ENCODE measurements at places on chromosomes 5 and 9.

DNA sequence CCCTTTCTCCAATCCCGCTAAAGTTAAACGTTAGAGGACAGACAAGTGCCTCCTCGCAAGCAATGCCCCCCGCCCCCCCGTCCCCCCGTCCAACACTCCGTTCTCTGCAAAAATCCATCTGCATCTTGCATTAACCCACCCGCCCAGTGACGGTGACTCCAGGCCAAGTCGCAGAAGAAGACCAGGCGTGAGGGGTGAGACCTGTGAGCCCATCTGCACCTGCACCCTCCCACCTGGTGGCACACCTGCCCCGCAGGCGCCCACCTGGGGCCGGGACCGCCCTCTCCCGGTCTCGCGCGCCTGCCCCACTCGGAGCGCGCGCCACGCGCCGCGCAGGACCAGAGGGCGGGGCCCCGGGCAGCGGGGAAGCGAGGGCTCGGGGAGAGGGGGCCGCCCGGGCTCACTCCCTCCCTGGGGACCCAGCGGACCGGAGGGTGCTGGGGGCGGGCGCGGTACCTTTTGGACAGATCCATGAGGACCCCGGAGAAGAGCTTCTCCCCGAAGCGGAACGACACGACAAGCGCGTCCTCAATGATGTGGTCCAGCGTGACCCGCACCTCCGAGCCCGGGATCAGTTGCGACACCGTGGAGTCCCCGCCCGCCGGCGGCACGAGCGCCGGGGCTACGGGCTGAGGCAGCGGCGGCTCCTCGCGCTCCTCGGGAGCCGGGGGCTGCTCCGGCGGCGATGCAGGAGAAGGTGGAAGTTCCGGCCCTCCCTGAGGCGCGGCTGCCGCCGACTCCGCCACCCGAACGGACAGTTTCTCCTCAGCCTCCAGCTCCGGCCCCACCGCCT is 705 bp downstream of the PWWP2A start:
- DNase-seq: no peak

DNA sequence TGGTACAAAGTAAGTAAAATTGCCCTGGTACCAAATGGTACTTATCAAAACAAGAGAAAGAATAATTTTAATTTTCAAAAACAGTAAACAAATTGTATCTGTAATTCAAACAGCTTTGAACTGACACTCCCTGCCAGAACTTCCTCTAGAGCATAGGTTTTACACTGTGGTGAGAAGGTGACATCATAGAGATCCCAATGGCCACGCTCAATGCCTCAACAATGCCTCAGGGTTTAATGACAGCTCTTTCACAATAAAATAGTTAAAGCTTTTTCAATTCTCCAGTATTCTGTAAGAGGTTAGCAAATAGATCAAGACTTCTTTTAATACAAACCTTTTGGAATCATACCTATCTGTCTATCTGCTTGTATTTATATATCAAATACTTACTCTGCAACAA is 437.1 kb downstream of the PRR16 start:
- no peak for DNase-seq

GRCh38 chr9:106796771-106797170 is 66.2 kb upstream of the ZNF462 start:
- DNase-seq: no peak

- no peak for DNase-seq
Measured at GRCh38 chr5:155969537-155969936, 357.4 kb upstream of the SGCD start.

- DNase-seq: no peak
Measured at GRCh38 chr5:9766581-9766980, 136.4 kb upstream of the TAS2R1 start.

GRCh38 chr5:561408-561807 is 37.2 kb upstream of the SLC9A3 start:
- no peak for DNase-seq

DNA sequence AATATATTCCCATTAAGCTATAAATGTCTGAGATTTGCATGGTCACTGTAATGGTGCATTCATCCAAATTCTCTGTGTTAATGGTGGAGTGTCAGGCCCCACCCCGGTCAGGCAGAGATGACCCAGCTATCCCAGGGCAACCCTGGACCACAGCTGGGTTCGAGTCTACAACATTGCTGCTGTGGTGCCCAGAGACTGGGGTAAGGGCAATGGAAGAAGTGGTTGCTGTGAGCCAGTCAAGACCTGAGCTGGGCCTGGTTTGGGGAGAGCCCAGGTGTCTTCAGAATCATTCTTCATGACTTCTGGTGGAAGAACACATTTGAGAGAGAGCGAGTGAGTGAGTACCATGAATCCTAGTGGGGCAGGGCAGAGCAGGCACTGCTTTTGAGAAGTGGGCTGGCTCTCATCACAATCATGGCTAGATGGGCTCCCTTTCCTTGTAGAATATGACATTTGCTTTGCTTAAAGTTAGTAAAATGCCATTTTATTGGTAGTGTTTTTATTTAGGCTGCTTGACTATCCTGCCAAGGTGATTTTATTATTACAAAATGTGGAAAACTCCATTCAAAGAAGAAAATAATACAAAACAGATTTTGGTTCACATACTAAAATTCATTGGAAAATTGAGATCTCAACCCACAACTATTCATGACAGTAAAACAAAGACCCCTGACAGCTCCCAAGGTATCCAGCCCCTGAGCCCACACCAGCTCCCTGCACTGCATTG is 125.8 kb upstream of the SLC25A48 start:
- no peak for DNase-seq

- DNase-seq: peak; percentile 72
Measured at GRCh38 chr9:84170521-84171141, 169.9 kb downstream of the SLC28A3 start.

GRCh38 chr5:53167836-53168235 is 58.3 kb upstream of the MOCS2 start:
- DNase-seq: no peak

- no peak for DNase-seq
Measured at GRCh38 chr9:77402286-77402685, 225.0 kb downstream of the VPS13A start.

DNA sequence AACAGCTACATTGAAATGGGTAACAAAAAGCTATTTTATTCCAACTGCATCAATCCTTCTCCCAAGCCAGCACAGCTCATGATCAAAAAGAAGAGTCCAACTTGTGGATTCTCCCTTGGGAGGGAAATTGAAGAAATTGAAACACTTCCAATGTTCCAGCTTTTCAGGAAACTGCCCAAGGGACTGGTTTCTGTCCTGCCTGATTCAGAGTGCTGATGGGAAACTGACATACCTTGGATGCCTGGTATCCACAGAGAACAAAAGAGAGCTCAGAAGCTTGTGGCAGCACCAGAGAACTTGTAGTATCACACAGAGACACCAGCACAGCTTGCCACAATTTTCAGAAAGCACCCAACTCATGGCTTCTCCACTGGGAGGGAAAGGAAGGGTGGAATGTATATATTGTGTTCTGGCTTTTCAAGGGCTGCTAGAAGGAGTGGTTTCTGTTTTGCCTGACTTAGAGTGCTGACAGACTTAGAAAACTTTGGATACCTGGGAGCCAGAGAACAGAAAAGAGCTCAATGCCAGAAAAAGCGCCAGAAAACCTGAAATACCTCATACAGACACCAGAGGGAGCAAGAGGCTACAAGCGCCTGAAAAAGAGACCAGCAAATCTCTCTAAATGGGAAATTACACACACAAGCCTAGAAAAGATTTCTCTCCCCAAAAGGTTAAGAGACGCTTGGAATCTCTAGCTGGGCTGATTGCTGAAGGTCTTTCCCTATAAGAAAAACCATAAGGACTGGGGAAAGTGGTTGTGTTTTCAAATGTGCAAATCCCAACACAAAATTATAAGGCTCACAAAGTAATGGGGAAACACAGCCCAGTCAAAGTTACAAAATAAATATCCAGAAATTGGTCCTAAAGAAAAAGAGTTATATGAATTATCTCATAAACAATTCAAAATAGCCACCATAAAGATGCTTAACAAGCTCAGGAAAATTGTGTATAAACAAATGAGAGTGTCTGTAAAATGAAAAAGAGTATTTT is 178.8 kb downstream of the SPOCK1 start:
- DNase-seq: peak; percentile 46

- no peak for DNase-seq
Measured at GRCh38 chr9:114806526-114806900, 674 bp upstream of the TNFSF15 start.

DNA sequence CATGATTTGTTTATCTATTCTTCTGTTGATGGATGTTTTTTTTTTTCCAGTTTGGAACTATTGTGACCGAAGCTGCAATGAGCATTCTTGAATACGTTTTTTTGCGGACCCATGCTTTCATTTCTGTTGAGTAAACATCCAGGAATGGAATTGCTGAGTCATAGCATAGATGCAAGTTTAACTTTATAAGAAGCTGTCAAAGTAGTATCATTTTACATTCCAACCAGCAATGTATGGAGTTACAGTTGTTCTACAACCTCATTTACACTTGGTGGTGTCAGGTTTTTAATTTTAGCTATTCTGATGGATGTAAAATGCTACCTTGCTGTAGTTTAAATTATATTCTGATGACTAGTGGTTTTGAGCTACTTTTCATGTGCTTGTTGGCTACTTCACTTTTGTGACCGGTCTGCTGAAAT is 49.0 kb downstream of the NPR3 start:
- no peak for DNase-seq

- DNase-seq: no peak
Measured at GRCh38 chr5:110716247-110717245, 9.9 kb downstream of the TMEM232 start.

DNA sequence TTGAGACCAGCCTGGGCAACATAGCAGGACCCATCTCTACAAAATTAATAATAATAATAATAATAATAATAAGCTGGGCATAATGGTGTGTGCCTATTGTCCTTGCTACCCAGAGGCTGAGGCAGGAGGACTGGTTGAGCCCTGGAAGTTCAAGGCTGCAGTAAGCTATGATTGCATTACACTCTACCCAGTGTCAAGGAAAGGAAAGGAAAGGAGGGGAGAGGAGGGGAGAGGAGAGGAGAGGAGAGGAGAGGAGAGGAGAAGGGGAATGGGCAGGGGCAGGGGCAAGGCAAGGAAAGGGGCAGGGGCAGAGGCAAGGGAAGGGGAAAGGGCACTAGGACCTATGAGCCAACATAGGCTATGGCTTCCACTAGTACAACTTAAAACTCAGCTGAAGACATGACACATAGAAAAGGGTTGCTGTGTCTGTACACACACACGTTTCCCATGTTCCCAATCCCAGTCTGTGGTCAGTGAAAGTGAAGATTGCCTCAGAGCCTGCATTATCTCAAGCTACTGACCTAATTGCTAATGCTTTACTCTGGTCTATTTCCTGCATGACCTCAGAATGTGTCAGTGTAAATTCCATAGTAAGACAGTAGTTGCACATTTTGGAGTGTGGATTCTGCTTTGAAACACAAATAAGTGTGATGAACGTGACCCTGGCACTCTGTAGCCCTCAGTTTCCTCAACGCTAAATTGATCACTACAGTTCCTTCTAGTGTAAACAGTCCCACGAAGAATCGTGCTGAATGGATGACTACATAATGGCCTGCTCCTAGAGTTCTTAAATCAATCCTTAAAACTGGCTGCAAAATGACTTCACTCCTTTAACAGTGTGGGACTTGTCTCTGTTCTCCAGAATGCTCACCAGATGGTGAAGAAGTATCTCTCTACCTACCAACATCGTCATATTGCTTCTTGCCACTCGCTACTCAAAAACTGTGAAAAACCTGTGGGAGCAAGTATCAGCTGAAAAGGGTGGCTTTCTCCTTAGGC is 497.0 kb downstream of the RAB3C start:
- DNase-seq: no peak

DNA sequence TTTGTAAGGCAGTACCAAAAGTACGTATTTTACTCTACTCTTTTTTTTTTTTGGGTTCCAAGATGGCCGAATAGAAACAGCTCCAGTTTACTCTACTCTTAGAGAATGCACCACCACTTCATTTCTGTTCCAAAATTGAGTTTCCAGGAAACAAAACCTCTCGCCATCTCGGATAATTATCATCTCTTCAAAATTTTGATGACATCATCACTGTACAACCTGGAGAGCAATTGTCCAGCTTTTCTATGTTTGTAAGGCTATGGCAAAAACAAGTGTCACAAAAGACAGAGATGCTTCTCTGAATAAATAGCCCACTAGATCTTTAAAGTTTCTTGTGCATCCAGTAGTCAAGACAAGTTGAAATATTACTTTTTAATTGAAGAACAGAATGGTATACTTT is 1631.9 kb upstream of the CDH6 start:
- DNase-seq: no peak

DNA sequence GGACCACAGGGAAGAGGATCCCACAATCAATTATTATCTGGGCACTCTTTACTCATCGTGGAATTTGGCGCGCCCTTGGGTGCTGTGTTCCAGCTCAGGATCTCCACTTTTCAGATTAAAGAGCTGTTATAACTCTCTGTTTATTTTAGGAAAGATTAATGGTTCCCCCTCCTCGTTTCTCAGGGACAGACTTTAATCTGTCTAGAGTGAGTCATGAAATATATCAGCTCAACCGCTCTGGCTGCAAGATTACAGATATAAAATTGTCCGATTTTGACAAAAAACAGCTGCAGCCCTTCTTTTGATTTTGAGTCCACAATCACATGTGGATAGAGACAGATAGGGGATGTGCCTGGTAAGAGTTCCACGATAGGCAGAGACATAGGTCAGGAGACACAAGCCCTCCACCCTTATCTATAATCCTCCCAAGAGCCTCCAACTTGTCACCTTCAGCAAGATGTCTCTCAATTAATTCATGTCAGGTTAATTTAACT is 77.6 kb upstream of the ANKRD55 start:
- DNase-seq: no peak

DNA sequence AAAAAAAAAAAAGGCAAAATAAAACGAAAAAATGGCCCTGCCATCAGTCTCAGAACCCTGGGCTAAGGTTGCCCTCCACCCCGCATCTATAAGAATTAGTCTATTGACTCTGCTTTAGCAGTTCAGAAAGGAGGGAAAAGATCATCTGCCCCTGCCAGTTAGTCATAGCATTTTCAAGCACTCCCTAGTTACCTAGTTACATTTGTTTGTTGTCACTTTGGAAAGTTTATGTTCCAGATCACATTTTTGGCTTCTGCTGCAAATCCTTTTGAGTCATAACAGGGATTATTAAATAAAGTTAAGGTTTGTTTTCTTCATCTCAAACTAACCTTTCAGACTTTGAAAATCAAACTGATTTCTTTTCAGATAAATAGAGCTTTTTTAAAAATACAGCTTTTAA is 52.1 kb downstream of the AQP7 start:
- DNase-seq: no peak

DNA sequence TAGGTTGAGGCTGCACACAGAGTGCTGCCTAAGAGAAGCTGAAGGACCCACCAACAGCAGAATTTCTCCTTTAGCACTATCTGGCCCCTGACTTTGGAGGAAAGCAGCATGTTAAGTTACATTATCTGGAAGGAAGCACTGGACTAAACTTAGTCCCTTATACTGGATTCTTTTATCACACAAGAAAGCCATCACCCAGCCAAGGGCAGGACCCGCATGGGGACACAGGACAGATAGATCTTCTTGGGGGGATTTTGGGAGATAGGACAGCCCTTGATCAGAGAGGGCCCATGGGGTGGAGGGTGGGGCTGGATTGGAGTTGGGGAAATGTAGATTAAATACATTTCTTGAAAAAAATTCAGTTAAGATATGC is 14.4 kb downstream of the ANKRD33B start:
- DNase-seq: no peak
